BJ (cell line): ENCODE measurements at places on chromosomes 6 and 20.

DNA sequence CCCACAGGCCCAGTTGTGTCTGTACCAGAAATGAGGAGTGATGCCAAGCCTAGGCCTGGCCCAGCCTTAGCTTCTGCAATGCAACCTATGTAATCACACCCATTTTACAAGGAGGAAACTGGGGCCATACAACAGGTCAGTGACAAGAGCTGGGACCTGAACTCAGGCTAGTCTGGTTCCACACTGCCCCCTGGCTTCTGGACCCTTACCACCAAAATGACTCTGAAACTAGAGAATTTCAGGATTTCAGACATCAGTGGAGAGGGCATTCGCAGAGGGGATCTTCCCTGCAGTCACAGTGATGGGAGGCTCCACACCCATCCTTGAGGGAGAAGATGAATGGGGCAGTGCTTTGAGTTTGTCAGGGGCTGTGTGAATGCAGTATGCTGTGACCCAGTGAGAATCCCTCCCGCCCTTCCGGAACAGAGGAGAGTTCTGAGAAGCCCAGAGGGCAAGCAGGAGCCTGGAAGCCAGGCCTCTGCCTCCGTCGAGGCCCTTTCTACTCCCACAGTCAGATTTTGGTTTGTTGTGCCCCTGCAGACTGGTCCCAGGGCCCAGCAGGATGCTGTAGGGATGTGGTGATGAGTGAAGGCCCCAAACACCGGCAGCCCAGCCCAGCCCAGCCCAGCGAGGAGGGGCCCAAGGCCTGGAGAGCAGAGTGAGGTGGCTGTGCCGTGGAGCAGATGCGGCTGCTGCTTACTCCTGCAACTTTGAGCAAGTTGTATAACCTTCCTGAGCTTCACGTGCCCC is 48.1 kb upstream of the MYL9 start:
- DNase-seq = no peak

- peak; percentile 43 for DNase-seq
Measured at GRCh38 chr6:1297746-1298145, 14.2 kb upstream of the FOXQ1 start.

DNA sequence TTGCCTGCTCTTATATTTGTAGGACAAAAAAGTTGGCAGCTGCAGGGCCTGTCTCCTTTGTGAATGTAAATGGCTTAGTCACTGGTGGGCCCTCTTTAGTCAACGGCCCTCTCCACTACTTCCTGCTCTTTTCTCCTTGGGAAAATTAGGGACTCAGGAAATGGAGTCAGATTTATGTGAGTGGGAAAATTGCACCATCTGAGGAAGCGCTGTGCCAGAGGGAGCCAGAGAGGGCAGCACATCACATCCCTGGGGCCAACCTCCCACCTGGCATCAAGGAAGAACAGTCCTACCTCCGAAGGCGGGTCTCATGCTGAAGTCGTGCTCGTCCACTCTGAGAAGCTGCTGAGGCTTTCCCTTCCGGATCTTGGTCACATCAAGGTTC is 15.6 kb downstream of the GABRR2 start:
- DNase-seq = no peak

GRCh38 chr6:47179286-47179685 is 130.4 kb downstream of the TNFRSF21 start:
- no peak for DNase-seq

- peak; percentile 12 for DNase-seq
Measured at GRCh38 chr6:8983202-8983688, 547.9 kb upstream of the SLC35B3 start.

- no peak for DNase-seq
Measured at GRCh38 chr20:47708140-47708807, 77.0 kb downstream of the SULF2 start.

GRCh38 chr6:21033084-21033483 is 498.8 kb downstream of the CDKAL1 start:
- DNase-seq = no peak

DNA sequence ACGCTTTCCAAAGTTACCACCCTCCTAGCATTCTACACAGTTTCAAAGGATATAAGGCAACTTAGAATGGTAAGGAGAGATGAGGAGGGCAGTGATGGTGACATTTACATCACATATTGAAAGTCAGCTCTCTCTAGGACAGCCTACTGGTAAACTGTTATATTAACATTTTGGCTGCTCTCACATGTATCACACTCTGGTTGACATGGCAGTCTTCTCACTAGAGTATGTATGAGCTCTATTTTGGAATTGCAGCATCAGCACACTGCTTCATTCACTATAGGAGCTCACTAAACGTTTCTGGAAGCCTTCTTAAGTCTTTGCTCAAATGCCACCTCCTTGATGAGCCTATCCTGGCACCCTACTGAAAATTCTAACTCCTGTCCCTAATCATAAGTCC is 135.7 kb upstream of the ENPP5 start:
- DNase-seq = no peak

DNA sequence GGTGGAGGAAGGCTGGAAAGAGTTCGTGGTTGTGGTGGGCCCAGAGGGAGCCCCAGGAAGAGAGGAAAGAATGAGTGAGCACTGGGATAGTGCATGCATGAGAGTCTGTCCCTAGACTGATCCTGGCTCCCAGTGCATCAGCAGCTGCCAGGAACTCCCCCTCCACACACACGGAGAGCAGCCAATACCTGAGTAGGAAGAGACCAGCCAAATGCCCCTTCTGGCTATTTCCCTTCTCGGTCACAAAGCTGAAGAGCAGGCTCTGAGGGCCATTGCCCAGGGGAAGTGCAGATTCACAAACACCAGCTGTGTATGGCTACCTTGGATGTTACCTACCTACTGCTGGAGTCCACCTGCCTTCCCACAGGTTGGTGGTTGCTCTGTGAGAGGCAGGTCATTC is 45.1 kb downstream of the GABRR2 start:
- no peak for DNase-seq

- peak; percentile 88 for DNase-seq
Measured at GRCh38 chr20:51586005-51586440, 43.5 kb upstream of the NFATC2 start.

DNA sequence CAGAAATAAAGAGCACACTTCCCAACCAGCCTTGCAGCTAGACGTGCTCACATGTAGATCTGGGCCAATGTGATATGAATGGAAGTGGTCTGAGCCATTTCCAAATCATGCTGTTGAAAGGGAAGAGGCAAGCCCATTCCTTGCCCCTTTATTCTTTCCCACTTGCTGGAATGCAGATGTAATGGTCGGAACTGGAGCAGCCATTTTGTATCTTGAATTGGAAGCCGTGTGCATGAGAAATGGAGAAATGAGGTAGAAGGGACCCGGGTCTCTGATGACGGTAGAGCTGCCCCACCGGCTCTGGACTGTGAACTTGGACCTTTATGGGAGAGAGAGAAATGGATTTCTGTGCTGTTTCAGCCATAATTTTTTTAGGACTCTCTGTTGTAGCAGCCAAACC is 54.8 kb upstream of the STX16 start:
- no peak for DNase-seq

DNA sequence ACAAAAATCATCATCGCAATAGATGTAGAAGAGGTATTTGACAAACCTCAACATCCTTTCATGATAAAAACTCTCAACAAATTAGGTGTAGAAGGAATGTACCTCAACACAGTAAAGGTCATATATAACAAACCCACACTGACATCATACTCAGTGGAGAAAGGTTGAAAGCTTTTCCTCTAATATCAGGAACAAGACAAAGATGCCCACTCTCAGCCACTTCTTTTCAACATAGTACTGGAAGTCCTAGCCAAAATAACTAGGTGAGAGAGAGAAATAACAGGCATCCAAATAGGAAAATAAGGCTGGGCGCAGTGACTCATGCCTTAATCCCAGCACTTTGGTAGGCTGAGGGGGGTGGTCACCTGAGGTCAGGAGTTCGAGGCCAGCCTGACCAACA is 95.8 kb downstream of the ZDHHC14 start:
- no peak for DNase-seq

- no peak for DNase-seq
Measured at GRCh38 chr20:47189060-47189459, 167.4 kb downstream of the ZMYND8 start.

- no peak for DNase-seq
Measured at GRCh38 chr6:116616737-116617053, 416 bp downstream of the RSPH4A start.

- no peak for DNase-seq
Measured at GRCh38 chr6:144951730-144952437, 666.7 kb downstream of the UTRN start.

DNA sequence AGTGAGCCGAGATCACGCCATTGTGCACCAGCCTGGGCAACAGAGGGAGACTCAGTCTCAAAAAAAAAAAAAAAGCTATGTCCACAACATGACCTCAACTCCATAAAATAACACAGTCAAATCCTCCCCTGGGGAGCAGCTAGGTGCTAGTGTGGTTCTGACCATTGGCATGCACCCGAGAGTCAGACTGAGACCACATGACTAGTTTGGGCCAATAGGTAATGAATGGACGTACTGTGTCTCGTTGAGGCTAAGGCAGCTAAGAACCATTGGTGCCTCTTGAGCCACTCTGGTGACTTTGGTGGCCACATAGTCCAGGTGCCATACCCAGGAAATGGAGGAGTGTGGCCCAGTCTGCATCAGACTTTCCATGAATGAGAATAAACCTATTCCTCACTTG is 40.3 kb downstream of the ATP9A start:
- DNase-seq = no peak

DNA sequence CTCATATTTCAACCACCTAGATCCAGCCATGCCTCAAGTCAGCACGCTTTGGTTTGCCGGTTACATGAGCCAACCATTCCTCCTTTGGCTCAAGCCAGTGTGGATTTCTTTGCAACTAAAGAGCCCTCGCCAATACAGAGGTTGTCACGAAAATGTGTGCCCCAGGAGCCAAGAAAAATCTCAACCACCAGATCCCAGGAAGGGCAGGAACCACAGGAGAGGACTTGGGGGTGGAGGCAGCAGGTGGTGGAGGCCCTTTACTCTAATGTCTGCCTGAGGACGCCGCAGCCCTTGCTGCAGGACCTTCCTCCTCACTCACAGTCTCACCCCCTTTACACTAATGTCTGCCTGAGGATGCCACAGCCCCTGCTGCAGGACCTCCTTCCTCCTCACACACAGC is 144.8 kb upstream of the PHACTR3 start:
- DNase-seq = no peak

- DNase-seq = no peak
Measured at GRCh38 chr6:21295506-21296240, 297.9 kb upstream of the SOX4 start.

DNA sequence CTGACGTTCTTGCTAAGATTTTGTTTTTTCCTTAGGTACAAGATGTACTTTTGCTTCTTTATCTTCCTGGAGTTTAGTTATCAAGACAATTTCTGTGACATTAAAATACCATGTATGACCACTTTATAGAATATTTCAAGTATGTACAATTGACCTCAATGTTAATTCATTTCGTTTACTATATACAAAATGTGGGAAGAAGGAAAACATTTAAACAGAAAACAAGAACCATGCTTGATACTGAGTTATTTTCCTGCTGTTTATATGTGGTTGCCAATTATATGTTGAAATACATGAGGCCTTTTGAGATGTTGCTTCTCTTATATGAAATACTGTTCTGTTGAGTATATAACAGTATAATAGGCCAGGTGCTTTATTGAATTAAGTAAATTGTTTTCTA is 184.3 kb downstream of the JARID2 start:
- DNase-seq = no peak

GRCh38 chr6:26064619-26065257 is 22.5 kb upstream of the HFE start:
- no peak for DNase-seq

- no peak for DNase-seq
Measured at GRCh38 chr6:33746651-33747100, at the start of gene IP6K3. Gene IP6K3, minus strand, starts transcription at chr6:33746905. Its CDS starts 11,429 bp downstream, at chr6:33735476.

DNA sequence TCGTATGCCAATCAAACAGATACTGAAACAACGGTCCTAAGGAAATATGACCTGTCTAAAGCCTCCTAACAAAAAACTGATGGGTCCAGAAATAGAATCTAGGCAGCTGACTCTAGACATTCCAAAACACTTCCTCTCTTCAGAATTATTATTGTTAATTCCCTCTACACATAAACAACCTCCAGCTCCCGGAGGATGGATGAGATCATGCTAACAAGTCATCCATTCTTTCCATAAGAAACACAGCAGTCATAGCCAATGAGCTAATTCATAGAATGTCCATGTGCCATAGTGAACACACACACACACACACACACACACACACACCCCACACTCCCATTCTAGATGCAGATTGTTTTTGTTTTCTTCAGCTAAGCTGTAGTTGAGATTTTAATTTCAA is 44.3 kb downstream of the HDGFL1 start:
- peak; percentile 48 for DNase-seq

DNA sequence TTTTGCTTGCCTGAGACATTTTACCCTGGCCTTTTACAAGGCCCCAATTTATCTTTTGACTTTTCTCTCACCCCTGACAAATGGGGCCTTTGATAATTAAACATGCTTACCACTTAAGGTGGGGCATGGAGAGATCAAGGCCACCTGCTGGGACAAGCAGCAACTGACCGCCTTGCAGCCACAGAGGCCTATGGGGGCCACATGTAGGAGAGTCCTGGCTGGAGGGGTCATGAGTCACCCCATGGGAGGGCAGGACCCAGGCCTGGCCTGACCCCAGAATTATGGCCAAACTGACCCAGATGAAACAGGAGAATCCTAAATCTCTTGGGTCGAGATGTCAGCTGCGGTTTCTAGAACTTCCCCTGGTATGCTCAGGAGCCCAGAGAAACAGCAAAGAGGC is 8.5 kb upstream of the OCSTAMP start:
- DNase-seq = no peak

DNA sequence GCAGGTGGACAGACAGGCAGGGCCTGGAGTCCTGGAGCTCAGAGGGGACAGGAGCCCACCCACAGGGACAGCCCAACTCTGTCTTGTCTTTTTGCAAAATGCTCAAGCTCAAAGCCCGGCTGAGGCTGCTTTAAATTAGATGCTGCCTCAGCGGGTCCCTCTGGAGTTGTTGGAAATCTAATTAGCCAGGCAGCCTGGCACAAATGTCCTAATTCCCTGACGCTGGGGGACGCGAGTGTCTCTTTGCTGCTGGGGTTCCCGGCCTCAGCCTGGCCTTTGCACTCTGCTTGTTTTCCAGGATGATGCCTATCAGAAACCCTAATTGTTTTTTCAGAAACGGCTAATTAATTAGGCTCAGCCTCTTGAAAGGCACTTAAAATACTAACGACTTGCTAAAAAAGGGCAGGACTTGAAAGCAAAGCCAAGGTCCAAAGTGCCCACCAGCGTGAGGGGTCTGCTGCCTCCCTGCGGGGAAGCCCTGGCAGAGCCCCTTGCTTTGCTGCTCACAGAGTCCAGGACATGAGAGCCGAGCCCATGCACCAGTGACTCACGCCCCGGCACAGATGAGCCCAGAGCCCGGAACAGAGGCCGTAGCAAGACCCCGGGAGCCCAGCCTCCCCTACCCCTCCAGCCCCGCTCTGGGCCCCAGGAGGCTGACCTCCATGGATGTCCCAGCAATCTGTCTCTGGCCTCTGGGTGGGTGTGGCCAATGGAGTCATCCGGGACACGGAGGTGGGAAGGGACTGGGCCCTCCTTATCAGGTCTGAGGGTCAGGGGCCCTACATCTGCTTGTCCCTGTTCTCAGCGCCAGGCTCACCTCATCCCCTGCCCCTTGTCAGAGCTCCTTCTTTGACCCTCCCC is 46.0 kb upstream of the BHLHE23 start:
- DNase-seq = no peak

- DNase-seq = no peak
Measured at GRCh38 chr20:60474385-60474910, 516.2 kb downstream of the CDH26 start.
